Stimulated activated CD4-positive, alpha-beta T cell treated with anti-CD3 and anti-CD28 coated beads, Interleukin-15, amount 100 ng/mL, for 1 hour (primary cell): ENCODE measurements at places on chromosomes 6 and 20.

- DNase-seq: no peak
These were observed 529.1 kb upstream of the CITED2 start for GRCh38 chr6:139903411-139904157.

- no peak for DNase-seq
These were observed 9.8 kb upstream of the FAM217A start for GRCh38 chr6:4088704-4089103.

- DNase-seq: no peak
These were observed 1299.3 kb upstream of the GJE1 start for GRCh38 chr6:140833408-140833807.

GRCh38 chr20:5689463-5689862 is 60.7 kb upstream of the SHLD1 start:
- DNase-seq: no peak

- no peak for DNase-seq
These were observed 4.6 kb upstream of the RFPL4B start for GRCh38 chr6:112342511-112342910.

- no peak for DNase-seq
These were observed 4.4 kb downstream of the FIG4 start for GRCh38 chr6:109695468-109695867.

- no peak for DNase-seq
These were observed 31.1 kb upstream of the CCR6 start for GRCh38 chr6:167091805-167092107.

DNA sequence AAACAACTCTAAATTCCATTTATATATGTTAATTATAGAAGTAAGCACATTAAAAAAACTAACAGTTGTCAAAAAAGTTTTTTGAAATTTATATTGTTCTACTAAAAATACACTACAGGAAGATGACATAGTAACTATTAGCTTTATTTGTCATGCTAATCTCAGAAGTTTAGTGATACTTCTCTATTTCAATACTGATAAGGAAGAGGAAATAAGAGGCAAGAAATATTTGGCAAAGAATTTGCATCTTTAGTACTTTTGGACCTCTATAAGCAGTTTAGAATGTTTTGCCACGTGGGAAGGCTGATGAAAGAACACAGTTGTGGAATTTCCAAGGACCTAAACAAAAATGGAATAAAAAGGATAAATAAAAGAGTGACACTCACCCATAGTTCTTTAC is 12.6 kb downstream of the IFNGR1 start:
- no peak for DNase-seq

- DNase-seq: no peak
These were observed 25.2 kb downstream of the SNPH start for GRCh38 chr20:1291191-1291741.

- no peak for DNase-seq
These were observed 7.3 kb upstream of the COL9A1 start for GRCh38 chr6:70310063-70310694.

DNA sequence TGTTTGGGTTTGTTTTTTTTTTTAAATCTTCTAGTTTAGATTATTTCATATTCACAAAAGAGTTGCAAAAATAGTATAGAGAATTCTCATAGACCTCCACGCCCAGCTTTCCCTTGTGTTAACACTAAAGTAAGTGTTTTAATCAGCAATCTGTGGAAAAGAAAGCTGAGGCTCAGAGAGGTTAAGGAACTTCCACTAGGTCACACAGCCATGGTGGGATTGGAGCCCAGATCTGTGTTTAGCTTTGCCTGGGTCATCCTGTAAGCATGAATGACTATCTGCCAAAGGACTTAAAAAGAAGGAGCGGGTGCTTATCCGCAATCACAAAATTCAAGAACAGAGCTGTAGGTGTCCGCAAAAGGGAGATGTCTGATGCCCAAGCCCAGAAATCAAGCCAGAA is 60.5 kb downstream of the EDN3 start:
- DNase-seq: no peak
